Anterior cingulate cortex (tissue), 58 donors: ENCODE measurements at places on chromosomes 16 and 17.

DNA sequence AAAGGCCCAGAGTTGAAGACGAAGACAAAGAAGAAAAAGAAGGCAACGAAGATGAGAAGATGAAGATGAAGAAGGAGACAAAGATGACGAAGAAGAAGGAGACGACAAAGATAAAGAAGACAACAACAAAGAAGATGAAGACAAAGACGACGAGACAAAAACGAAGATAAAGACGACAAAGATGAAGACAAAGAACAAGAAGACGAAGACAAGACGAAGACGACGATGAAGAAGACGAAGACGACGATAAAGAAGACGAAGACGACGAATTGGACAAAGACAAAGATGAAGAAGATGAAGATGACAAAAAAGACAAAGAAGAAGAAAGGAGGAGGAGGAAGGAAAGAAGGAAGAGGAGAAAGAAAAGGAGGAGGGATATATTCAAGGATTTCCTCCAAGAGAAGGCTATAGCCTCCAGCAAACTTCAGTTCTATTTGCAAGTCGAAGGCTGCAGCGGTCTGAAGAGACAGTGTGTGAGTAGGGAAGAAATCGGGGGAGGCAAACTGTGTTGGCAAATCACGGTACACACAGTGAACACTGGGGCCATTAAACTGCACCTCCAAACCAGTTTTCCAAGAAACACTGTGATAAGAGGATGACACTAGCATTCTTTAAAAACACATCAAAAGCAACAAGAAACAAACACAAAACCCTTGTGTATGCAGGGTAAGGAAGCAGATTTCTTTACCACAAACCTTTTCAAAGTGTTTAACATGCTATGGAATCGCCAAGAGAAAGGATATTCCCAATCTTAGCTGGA, 40.5 kb downstream of the MARF1 start:
- DNase-seq = no peak

GRCh38 chr17:43846963-43847371, at the start of gene CD300LG:
Gene CD300LG (plus strand): TSS chr17:43847176. CDS start chr17:43847217, 41 bp downstream.
- no peak for DNase-seq

- no peak for DNase-seq
These were observed 35.4 kb downstream of the NXPH3 start for GRCh38 chr17:49610883-49611584.

DNA sequence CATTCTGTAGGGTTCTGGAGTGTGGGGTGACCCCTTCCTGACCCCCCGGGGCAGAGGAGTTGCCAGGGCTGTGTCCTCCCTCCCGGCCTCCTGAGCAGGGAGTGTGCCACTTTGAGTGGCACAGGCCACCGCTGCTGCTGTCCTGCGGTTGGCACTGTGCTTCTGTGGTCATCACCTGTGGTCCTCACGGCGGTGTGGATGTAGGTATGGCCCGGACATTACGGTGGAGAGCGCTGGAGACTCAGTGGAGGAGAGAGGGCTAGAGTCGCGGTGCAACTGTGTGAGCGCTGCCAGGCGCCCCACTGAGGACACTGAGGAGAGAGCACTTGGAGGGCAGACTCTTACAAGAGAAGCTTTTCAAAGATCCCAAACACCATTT, 39.1 kb downstream of the PGS1 start:
- no peak for DNase-seq

DNA sequence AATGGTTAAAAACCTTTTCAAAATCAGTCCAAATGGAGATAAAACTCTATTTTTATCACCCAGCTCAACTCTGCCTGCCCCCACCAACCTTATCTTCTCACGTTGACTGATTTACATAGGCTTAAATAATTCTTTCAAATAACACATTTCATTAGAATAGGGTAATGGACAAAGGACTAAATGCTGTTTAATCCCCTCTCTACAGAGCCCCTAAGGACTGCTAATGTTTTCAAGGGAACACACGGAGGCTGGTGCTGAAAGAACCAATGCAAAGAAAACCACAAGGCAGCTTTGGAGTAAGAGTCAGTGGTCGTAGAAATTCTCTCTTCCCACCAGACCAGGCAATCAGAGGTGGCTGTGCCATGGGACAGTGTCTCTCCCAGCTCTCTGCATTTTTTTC, 445.7 kb upstream of the MAF start:
- no peak for DNase-seq

DNA sequence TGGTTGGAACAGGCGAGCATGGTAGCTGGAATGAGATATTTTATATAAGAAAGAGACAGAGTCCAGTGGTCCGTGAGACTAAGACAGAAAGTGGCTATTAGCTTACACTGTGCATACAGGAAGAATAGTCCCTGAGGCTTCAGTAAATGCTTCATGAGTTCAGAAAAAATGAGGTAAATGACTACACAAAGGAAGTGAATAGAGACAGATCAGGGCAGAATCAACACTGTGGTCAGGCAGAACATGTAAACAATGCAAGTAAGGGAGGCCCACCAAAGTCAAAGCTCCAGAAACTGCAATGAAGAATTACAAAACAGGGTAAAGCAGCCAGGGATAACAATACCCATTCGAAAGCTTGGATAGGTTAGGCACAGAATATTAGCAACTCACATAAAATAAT, 4.8 kb downstream of the ABCA10 start:
- no peak for DNase-seq

DNA sequence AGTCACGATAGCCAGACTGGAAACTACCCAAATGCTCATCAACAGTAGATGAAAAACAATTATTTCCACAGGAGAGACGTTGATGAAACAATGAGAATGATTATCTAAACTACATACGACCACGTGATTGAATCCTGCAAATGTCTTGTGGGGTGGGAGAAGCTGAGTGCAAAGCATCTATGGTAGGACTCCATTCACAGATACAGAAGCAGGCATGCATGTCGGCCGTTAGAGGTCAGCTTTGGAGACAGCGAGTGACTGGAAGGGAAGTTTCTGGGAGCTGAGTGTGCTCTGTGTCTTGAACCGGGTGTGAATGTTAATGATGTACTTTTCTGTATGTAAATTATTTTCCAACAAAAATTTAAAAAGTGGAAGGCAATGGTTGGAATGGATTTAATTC, 71.5 kb upstream of the DNAJA2 start:
- no peak for DNase-seq

- no peak for DNase-seq
These were observed 5.8 kb upstream of the FASN start for GRCh38 chr17:82103553-82104451.

DNA sequence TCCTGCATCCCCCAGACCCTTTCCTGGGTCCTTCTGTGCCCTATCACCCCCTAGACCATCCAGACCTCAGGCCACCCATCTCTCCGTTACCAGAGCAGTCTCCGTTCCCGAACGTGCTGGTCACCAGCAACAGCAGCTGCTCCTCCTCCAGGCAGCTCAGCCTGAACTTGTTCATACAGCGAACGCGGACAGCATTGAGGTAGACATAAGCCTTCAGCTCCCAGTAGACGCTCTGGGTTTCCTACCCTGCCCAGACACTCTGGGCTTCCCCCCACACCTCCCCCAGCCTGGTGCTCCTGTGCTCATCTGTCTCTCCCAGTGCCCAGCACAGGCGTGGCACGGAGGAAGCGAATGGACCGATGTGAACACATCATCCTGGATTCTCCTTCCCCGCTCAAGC, 41.6 kb upstream of the RNFT1 start:
- DNase-seq = no peak

DNA sequence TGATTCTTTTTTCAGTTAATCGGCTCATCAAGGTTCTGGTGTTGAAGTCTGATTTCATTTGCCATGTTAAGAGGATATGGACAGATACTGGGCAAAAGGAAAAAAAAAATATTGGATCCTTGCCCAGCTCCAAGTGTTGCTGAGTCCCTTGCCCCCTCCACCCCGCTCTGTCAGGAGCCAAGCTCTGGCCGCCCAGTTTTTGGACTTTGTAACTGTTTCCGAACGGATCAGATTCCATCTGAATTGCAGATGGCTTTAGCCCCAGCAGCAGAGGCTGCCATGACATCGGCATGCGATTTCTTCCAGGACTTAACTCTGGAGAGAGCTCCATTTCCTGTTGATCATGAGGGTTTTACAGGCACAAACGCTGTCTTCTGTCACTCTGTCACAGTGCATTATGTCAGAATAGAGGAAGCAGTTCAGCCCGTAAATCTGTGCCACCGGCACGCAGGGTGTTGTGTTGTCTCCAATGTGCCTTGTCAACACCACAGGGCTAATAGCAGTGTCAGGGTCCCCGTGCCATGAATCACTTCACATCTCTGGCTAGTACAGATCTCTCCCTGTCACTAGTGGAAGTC, 615.6 kb downstream of the MAF start:
- no peak for DNase-seq

GRCh38 chr16:17316005-17316404, 154.8 kb downstream of the XYLT1 start:
- DNase-seq = no peak

DNA sequence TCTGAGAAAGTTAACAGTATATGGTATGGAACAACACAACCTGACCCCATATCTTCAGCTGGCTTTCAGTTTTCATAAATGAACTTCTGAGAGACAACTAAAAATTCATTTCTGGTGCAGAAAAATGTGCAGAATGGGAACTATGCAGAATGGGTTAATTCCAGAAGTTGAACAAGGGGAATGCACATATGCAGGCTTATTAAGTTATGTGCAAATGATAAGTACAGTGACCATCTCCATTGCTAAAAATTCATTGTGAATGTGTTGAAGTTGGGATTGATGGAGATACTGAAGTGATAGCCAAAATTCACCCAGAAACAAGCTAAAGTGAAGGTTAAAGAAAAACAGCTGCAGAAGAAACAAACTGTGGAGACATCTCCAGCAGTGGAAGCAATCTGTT, 315.8 kb downstream of the CA10 start:
- DNase-seq = no peak

DNA sequence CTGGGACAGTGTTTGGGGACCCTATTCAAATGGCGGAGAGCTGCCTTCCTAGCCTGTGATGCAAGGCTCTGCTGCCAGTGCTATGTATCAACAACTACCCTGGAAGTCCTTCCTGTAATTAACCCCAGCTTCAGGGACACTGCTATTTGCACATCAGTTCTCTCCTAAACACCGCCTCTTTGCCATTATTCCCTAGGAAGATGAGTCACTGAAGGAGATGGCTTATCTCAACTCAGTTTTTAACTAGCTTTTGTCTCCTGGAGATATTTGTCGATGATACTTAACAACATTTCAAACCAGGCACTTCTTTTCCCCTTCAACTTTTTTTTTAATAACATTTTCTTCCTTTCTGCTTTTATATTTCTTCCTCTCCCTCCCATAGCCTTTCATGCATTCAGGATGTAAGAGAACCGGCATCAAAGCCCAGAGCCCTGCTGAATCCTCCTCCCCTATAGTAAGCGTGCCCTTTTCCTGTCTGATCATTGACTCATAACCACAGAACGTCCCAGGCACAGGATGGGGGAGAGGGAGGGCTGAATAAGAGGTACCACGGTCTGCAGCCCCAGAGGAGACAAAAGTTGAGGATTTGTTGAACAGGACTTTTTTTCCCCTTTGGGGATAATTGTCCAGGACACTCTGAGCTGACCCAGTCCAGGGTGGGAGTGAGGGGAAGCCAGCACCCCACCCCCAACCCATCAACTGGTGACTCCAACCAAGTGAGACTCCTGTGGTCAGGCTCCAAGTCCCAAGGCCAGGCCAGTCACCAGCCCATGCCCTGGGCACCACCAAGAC, 387.8 kb upstream of the SALL1 start:
- DNase-seq = no peak

DNA sequence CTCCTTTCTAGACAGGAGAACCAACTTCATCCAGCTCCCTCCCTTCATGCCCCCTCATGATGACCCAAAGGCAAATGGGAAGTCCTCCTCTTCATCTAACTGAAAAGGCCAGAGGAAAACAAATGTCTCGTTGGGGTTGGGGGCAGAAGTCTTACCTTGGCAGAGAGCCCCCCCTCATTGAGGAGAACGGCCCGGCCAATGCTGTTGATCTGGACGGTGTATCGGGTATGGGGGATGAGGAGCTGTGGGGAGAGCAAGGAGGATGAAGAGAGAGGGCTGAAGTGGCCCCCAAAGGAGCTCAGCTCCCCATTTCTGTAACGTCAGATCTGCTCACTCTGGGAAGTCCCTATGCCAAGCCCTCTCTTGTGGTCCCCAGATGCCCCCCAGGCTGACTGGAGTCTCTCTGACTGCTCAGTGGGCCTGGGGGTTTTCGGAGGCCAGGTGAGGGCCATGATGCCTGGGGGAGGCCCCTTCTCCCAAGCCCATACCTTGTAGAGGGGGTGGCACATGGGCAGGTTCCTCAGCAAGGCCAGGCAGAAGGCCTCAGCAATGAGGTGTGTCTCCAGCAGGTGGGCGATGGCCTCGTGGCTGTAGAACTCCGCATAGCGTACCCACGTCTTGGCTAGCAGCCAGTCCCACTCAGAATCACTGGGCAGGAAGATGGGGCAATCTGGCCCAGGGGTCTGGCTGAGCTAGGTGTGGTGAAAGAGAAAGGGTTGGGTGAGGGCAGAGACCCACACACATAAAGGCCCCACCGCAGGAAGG, 10.8 kb downstream of the ALOX12B start:
- no peak for DNase-seq

DNA sequence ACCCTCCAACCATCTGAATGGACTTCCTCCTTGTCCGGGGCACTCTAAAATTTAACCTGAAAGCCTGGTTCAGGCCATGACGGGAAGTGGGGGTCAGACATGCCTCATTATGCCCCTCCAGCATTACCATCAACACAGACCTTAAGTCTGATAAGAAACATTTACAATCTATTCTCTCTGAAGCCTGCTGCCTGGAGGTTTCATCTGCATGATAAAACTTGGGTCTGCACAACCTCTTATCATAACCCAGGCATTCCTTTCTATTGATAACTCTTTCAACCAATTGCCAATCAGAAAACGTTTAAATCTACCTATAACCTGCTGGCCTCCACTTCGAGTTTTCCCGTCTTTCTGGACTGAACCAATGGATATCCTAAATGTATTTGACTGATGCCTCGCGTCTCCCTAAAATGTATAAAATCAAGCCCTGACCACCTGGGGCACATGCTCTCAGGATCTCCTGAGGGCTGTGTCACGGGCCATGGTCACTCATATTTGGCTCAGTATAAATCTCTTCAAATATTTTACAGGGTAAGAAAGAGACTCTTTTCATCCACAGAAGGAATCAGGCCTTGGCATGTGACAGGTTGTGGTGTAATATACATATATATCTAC, 45.6 kb downstream of the LYRM1 start:
- DNase-seq = no peak

DNA sequence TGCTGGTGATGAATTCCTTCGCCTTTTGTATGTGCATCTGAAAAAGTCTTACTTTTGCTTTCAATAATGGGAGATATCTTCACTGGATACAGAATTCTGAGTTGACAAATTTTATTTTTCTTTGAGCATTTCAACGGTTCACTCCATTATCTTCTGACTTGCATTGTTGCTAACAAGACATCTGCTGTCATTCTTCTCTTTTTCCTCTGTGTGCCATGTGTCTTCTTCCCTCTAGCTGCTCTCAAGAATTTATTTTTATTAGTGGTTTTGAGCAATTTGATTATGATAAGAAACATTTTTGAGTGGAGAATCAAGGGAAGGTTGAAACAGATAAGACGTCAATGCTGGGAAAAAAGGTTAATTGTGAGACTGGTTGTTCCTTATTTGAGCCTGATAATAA, 471.8 kb downstream of the CDH13 start:
- no peak for DNase-seq

- DNase-seq = no peak
These were observed 23.5 kb downstream of the TADA2A start for GRCh38 chr17:37430051-37430627.
